ENCODE measurements at places on chromosomes 11 and 22.

DNA sequence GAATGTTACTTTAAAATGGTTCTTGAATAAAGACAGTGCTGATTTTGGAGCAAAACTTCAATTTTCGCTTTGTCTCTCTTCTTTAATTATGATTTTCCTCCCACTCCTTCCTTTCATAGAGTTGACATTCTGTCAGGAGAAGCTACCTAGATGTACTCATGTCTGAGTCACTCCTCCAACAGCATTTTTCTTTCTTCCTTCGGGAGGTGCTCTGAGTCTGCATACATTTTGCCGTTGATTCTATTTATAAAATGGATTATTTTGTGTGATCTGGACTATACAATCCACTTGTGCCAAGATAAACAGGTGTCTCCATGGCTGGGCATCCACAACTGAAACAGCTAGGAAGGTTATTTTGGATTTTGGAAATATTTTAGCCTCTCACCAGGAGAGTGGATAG, 588.3 kb upstream of the ANO5 start:
- DNase-seq, result no peak

DNA sequence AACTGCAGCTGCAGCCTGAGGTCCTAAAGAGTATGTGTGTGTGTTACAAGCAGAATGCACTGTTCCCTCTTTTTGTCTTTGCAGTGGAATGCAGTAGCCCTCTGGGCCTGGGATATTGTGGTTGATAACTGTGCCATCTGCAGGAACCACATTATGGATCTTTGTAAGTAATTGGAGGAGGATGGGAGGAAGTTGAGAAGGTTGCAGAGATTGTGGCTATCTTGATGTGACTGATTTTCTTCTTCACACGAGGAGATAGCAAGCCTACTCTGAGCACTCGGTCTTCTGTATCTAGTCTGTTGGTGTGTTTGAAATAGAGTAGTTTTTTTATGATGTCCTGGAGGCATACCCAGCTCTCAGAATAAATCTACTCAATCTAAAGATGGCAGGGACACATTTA, 2.3 kb downstream of the RBX1 start:
- DNase-seq, result no peak

DNA sequence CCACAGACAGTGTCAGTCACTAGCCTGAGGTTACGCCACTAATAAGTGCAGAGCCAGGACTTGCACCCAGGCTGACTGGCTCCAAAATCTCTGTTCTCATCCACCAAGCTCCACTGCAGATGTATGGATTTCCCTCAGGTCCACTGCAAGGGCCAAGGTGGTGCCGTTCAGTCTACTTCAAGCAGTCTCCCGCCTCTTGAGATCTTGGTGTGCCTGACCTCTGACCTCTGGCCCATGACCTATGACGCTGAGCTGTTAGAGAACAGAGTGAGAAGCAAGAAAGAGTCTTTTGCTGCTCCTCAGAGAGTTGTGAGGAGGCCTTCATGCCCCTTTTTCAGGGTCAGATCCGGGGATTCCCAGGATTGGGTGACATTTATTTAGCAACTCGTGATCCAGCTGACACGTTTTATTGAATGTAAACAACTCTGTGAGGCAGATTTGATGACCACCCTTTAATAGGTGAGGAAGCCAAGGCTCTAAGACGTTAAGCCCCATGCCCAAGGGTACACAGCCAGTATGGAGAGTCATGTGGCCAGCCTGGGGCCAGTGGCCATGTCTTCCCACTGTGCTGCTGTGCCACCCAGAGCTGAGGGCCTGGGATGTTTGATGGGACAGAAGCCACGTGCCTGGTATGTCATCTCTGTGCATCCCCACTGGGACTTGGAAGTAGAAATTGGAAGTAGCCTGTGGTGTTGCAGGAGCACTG, 25.2 kb downstream of the DCPS start:
- DNase-seq, result no peak

DNA sequence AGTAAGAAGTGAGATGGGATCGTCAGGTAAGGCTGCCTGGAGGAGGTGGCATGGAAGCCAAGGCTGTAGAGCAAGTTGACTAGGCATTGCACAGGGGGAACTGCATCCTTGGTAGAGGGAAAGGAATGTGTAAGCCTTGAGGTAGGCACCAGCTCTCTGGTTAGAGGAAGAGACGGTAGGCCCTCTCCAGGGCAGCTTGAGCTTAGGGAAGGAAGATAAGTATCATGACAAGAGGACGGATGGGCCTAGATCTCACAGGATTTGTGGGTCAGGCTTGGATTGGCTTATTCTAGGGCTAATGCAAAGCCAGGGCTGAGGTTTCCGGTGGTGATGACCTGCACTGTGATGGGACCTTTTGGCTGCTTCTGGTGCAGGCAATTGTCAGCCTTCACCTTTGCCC, 1035.8 kb downstream of the TBC1D22A start:
- no peak for DNase-seq

- DNase-seq, result no peak
These were observed 1.7 kb downstream of the PGR start for GRCh38 chr11:101127699-101128570.

- no peak for DNase-seq
These were observed 146.8 kb upstream of the DDI1 start for GRCh38 chr11:103889679-103890078.

DNA sequence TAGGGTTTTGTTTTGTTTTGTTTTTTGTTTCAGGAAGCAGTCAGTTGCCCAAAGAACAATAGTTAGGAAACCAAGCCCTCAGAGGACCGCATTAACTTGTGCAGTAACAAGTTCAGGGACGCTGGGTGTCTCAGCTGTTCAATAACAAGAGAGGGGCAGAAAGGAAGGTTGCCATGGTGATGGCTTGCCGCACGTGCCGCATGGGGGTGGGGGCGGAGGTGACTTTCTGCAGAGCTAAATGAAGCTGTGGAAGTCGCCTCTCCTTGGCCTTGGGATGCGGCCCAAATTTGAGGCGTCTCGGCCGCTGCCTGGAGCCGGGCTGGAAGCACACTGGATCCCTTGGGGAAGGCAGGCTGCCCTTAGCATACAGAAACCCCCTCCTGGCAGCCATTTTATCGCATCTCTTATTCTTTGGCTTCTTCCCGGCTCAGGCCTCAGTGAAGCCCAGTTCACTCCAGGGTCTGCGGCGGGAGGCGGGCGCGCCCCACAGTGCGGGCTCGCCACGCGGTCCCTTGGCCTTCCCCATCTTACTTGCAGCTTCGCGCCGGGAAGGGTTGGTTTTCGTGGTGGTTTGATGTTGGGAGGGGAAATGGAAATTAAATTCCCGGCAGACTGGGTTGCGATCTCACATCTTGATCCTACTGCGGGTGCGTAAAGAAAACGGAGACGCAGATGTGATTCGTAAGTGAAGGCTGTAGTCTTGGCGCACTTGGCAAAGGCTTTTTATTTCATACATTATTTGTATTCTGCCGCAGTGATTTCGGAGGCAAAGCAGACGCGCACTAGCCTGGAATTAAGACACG, 94.3 kb downstream of the SLC17A6 start:
- DNase-seq, result no peak

DNA sequence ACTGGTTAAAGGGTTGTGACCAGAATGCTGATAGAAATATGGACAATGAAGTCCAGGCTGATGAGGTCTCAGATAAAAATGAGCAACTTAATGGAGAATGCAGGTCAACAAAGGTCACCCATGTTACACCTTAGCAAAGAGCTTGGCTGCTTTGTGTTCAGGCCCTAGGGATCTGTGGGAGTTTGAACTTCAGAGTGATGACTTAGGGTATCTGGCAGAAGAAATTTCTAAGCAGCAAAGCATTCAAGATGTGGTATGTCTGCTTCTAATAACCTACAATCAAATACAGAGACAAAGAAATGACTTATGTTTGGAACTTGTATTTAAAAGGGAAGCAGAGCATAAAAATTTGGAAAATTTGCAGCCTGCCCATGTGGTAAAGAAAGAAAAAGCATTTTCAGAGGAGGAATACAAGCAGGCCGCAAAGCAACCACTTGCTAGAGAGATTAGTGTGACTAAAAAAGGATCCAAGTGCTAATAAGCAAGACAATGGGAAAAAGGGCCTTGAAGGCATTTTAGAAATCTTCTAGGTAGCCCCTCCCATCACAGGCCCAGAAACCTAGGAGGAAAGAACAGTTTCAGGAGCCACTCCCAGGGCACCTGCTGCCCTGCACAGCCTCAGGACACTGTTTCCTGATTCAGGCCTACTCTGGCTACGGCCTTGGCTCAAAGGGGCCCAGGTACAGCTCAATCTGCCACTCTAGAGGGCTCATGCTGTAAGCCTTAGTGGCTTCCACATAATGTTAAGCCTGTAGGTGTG, 41.3 kb downstream of the TNKS1BP1 start:
- DNase-seq, result no peak

- no peak for DNase-seq
These were observed 33.9 kb upstream of the TEAD1 start for GRCh38 chr11:12640355-12640754.

DNA sequence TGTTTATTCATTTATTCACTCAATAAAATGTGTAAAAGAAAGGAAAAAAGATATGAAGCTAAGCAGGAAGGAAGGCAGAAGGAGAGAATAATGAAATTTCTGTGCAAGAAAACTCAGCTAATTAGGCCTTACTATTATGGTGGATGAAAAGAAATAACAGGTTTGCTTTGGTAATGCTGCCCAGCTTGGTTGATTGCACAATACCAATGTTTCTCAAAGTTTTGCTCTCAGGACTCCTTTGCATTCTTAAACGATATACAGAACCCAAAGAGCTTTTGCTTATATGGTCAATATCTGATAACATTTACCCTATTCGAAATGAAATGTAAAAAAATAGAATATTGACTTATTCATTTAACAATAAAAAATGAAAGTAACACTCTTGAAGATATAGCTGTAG, 7.3 kb upstream of the CTSC start:
- DNase-seq, result no peak

DNA sequence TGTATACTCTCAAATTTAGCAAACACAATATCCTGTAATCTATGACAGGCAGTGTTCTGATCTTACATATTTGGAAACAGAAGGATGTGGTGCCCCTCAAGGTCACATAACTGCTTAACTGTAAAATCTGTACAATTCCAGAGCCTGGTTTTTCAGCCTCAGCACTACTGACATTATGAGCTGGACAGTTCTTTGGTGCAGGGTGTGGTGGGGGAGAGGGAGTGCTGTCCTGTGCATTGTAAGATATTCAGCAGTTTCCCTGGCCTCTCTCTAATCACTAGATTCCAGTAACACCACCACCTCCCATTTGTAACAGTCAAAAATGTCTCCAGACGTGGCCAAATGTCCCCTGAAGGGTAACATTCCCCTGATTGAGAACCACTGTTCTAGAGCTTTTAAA, 1.8 kb upstream of the OR5B21 start:
- no peak for DNase-seq

- DNase-seq, result no peak
These were observed 13.0 kb downstream of the C11orf86 start for GRCh38 chr11:66987924-66988637.

- no peak for DNase-seq
These were observed 1008.4 kb downstream of the OPCML start for GRCh38 chr11:132523929-132524328.
